ENCODE measurements at places on chromosomes 7 and 10. TPM values are rescaled to one million over a fixed set of nuclear protein-coding genes. Genes with fewer than 3 reads are reported as not detected.

DNA sequence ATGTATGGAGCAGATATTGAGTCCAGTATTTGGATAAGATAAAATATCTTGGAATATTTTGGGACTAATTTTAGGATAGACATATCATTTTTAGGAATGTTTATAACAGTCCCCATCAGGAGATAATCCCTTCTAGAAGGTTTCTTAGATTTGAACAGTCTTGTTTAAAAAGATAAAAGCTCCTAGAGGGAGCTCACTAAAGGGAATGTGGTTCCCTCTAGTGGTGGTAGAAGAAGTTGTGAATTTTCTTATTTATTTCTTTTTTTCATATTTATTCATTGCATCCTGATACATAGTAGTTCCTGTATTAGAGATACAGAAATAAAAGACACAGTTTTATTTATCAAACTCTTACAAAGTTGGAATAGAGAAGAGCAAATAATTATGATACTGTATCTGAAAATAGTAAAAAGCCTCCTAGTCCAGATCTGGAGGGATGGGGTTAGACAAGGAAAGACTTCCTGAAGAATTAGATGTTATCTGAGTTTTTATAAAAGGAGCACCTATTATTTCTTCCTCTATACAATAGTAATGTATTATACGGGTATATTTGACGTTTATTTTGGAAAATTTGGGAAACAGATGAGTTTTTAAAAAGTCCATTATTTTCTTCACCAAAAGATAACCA is 24.5 kb upstream of the KLF14 start:
- no peaks in the 10 kb centered on the region for H3K4me1 ChIP-seq
- no peak for DNase-seq
- H3K36me3 ChIP-seq: no peaks in the 10 kb centered on the region
- H3K4me3 ChIP-seq: no peak overlapping the region

- H3K4me3 ChIP-seq: no peak overlapping the region
- H3K27ac ChIP-seq: peak overlapping the region; percentile 10
- peak; percentile 69 for DNase-seq
- no peaks in the 10 kb centered on the region for H3K27me3 ChIP-seq
- no peaks in the 10 kb centered on the region for H3K36me3 ChIP-seq
Observed at GRCh38 chr10:124222318-124222987, 129.1 kb upstream of the CHST15 start.

DNA sequence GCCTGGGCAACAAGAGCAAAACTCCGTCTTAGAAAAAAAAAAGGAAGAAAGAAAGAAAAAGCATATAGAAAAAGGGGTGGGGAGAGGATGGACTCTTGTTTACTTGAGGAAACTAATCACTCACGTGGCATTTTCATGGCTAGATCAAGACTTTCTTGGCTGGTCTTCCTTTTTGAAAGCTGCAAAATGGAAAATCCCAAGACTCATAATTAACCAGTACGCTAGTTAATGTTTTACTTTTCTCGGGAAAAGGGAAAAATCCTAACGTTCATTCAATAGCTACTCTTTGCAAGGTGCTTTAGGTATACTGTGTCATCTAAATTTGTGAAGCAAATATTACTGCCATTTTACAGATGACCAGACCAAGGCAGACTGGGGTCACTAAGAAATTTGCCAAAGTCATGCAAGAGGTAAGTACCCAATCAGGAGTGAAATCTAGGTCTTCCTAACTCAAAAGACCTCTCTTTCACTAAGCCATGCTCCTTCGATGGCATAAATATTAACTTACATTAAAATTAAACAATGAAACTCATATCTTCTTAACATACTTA is 24.4 kb downstream of the NAPEPLD start:
- H3K27me3 ChIP-seq: no peaks in the 10 kb centered on the region
- DNase-seq: no peak
- peaks cover 8% of the 10 kb centered on the region for H3K4me1 ChIP-seq
- no peaks in the 10 kb centered on the region for H3K36me3 ChIP-seq
- H3K27ac ChIP-seq: no peak overlapping the region
- H3K4me3 ChIP-seq: no peak overlapping the region

DNA sequence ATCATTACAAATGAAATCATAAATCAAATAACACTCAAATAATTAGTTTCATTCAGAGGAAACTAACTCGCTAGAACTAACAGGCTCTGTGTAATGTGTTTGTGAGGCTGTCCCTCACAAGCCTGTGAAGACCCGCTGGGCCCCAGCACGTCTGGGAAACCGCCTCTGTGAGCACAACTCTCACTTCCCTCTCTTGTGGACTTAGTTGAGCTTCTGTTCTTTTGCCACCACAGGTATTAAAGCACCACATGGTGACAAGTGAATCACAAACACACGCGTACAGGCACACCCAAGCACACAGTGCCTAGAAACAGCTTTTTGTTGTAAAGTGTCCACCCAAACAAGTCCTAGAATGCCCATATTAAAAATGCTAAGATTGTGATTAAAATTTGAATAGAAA is 51.0 kb downstream of the ZNF777 start:
- H3K27me3 ChIP-seq: no peaks in the 10 kb centered on the region
- DNase-seq: no peak
- H3K27ac ChIP-seq: no peak overlapping the region
- no peaks in the 10 kb centered on the region for H3K4me1 ChIP-seq

GRCh38 chr10:67853512-67853911 is 15.5 kb upstream of the DNAJC12 start:
- DNase-seq: no peak
- no peaks in the 10 kb centered on the region for H3K27me3 ChIP-seq
- no peaks in the 10 kb centered on the region for H3K36me3 ChIP-seq
- no peaks in the 10 kb centered on the region for H3K4me1 ChIP-seq
- H3K4me3 ChIP-seq: no peak overlapping the region
- H3K27ac ChIP-seq: no peak overlapping the region

DNA sequence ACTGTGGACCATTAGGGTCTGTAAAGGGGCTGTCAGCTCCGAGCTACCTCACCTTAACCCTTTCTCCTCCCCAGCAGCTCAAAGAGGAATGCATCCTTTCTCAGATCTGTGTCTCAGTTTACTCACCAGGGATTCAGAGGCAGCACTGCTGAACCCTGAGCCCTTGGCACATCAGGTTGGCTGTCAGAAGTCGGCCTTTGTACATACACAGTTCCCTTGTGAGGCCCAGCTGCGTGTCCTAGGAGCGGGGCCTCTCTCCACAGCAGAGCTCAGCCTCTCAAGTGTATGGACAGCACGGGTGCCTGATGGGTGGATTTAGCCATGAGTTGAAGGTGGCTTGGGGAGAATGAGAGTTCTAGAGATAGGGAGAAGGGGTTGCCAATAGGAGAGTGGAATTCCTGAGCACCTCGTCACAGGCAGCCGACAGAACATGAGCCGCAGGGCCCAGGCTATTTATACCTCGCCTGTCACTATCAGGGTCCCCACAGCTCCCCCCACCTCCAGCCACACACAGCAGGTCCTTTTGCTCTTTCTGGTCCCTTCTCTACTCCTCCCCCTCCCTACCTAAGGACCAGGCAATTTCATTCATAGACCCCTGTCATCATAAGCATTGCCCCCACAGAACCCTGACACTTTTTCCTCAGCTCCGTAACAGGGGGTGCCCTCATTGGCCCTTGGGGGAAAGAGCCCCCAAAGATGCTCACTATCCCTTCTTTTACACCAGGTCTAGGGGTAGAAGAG is 2.1 kb upstream of the FLNC start:
- H3K4me3 ChIP-seq: no peak overlapping the region
- H3K36me3 ChIP-seq: no peaks in the 10 kb centered on the region
- H3K4me1 ChIP-seq: no peaks in the 10 kb centered on the region
- H3K27me3 ChIP-seq: no peaks in the 10 kb centered on the region
- peak overlapping the region; percentile 75 for H3K27ac ChIP-seq

DNA sequence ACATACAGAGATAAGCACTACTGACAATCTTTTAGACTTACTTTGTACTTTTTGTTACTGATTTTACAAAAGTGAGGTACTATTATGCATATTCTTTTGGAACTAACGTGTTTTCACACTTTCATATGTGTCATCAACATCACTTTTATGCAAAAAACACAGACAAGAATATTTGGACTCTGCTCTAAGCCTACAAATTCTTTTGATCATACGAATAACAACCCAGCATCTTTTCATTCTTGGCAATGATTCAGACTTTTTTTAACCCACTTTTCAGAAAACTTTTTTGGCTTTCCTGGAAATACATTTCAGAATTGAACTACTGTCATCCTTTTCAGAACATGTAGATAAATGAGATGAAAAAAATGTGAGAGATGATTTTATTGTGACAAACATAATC is 30.2 kb downstream of the USP6NL start:
- no peak for DNase-seq
- no peaks in the 10 kb centered on the region for H3K36me3 ChIP-seq
- H3K27ac ChIP-seq: no peak overlapping the region
- no peaks in the 10 kb centered on the region for H3K4me1 ChIP-seq

DNA sequence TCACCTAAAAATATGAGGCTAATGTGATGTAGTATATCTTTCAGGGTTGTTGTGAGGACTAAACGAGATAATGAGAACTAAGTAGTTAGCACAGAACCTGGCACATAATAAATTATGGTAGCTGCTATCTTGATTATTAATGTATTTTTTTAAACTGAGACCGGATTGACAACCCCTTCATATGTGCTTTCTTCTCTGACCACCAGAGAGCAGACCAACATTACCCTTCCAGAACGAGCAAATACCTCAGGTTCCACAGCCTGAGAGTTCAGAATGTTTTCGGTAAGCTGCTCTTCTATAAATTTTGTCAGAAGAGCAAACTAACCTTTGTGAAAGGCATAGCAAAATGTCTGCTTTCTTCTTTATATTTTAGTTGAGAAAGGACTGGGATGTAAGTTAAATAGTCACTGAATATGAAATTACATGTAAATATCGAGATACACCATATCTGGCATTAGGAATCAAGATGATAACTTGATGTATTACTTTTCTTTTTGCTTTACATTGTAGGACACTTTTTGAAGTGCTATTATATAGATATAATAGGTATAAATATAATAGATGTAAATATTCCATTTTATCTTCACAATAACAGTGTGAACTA is 13.6 kb upstream of the BPGM start:
- H3K27ac ChIP-seq: no peak overlapping the region
- H3K36me3 ChIP-seq: no peaks in the 10 kb centered on the region
- H3K27me3 ChIP-seq: no peaks in the 10 kb centered on the region
- H3K4me1 ChIP-seq: no peaks in the 10 kb centered on the region
- no peak for DNase-seq
- H3K4me3 ChIP-seq: no peak overlapping the region

GRCh38 chr7:51346126-51346525 is 29.5 kb upstream of the COBL start:
- H3K4me1 ChIP-seq: no peaks in the 10 kb centered on the region
- no peaks in the 10 kb centered on the region for H3K36me3 ChIP-seq
- no peaks in the 10 kb centered on the region for H3K27me3 ChIP-seq
- H3K27ac ChIP-seq: no peak overlapping the region
- DNase-seq: no peak

Gene C10orf62
- total RNA-seq: 0.29 TPM

Gene ANKRD1
- total RNA-seq: 62.9 TPM
